Activated naive CD4-positive, alpha-beta T cell treated with anti-CD3 and anti-CD28 coated beads, Interleukin-2, amount 50 U/mL, for 72 hours (primary cell): ENCODE measurements at places on chromosomes 13 and 19.

- DNase-seq = no peak
Measured at GRCh38 chr13:38384171-38384570, 34.5 kb downstream of the UFM1 start.

DNA sequence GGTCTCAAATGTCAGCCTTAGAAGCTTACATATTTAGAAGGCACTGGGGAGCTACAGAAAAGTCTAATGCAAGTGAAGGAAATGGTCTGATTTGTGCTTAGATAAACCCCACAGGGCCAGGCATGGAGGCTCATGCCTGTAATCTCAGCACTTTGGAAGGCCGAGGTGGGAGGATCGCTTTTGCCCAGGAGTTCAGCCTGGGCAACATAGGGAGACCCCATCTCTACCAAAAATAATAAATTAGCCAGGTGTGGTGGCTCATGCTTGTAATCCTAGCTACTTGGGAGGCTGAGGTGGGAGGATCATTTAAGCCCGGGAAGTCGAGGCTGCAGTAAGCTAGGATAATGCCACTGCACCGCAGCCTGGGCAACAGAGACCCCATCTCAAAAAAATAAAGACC lies 2.7 kb upstream of the DLL3 start:
- no peak for DNase-seq

- no peak for DNase-seq
Measured at GRCh38 chr13:91594061-91594460, 195.6 kb downstream of the GPC5 start.

DNA sequence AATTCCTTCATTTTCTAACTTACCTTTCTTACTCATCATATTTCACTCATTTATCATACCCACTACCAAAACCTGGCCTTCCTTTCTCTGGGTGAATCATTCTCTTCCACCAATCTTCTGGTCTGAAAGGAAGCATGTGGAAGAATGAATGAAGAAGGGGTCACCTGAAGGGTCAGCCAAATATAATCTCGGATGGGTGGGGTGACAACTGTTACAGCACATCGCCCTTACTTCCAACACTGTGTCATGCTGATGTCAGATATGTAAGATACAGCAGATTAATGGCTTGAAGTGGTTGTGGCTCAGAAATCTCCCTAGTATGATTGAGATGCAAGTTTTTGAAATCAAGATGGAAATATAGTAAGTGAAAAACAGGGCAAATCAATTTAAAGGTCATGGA lies 401.7 kb upstream of the HTR2A start:
- DNase-seq = no peak

- no peak for DNase-seq
Measured at GRCh38 chr13:81304121-81304659, 963.3 kb upstream of the SPRY2 start.
